Right kidney (tissue), 9 donors: ENCODE measurements at places on chromosomes 1 and 21.

GRCh38 chr1:5410652-5411051 is 581.6 kb downstream of the NPHP4 start:
- no peak for DNase-seq

- peak; percentile 19 for DNase-seq
Observed at GRCh38 chr21:46361176-46361575, 37.2 kb downstream of the PCNT start.

GRCh38 chr1:28236656-28237322 is 865 bp downstream of the ATP5IF1 start:
- DNase-seq = peak; percentile 48

DNA sequence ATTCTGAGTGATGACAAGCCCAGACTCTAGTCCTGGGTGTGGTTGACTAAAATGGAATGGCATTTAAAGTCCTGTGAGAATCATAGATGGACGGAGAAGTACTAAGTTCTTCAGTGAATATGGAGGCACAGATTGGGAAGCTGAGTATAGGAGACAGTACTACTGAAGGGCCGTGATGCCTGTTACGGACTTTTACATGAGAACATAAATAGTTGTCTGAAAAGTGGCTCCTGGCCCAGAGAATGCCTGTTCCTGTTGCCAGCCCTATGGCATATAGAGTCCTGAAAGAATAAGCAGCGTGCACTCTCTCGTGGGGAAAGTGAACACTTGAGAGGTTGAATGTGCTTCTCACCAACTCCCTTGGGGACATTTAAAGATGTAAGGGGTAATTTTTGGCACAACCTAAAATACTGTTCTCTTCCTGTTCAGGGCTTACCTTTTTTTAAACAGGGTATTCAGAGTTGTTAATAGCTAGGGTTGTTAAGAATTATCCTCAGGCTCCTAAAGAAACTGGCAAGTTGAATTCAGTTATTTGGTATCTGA is 20.4 kb downstream of the CCT8 start:
- DNase-seq = no peak

DNA sequence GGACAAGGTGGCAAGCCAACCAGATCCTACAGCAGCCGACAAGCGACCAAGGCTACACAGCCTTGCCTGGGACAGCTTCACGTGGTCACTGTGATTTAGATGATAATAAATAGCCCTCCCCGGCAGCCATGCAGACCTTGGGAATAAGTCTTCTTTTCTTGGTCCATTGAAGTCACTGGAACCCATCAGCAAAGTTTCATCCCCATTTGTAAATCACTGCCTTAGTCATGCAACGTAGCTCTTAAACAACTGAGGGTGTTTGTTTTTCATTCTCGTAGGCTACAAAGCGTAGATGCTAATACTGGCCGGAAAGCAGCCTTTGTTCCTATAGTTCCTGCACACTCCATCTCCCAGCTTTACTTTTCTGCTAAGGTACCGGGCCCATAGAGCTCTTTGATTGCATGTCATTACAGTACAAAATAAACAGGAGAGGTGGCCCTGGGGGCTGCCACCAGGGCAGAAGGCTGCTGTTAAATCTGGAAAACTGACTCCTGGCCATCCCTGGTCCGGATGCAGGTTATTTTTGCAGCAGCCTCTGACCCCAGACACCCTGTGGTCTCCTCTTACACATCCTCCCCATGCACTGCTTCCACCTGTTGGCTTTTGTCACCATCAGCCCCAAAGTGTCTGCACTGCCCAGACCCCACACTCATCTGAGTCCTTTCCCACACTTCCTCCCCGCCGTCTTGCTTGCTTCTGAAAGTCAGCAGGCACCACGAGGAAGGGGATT is 105.5 kb downstream of the TOMM20 start:
- DNase-seq = peak; percentile 68

- no peak for DNase-seq
Observed at GRCh38 chr1:146020058-146021049, 1.2 kb downstream of the HJV start.

GRCh38 chr1:10685808-10686403 is 110.5 kb downstream of the CASZ1 start:
- DNase-seq = no peak

GRCh38 chr1:76955652-76956051 is 88.4 kb downstream of the ST6GALNAC5 start:
- DNase-seq = no peak

DNA sequence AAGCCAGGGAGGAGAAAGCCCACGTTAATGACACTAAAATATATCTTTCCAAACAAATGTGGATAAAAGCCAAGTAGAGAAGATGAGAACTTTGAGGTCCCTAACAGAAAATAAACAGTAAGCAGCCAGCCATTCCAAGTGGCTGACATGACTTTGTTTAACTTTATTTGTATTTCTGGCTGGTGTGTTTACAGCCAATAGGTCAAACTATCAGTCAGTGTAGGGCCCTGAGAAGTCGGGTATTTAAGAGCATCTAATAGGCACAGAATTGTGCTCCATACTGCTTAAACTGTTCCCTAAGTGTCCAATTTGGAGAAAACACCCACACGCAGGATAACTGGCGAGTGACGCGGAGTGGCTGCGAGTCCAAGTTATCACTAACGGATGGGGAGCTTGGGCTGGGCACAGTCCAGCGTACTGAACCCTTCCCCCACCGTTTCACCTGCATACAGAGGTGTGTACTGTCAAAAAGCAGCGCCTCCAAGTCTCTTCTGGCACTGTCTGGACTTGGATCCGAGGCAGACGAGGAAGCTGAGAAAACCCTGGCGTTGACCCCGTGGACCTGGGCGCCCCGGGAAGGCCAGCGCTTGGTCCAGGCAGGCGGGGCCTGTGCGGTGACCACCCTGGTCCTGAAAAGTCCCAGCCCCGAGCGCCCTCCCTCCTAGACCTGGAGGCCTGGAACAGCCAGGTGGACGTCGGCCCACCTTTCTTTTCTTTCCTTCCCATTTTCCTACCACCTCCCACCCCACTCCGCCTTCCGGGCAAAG is 662 bp upstream of the LGALS8 start:
- peak; percentile 87 for DNase-seq

DNA sequence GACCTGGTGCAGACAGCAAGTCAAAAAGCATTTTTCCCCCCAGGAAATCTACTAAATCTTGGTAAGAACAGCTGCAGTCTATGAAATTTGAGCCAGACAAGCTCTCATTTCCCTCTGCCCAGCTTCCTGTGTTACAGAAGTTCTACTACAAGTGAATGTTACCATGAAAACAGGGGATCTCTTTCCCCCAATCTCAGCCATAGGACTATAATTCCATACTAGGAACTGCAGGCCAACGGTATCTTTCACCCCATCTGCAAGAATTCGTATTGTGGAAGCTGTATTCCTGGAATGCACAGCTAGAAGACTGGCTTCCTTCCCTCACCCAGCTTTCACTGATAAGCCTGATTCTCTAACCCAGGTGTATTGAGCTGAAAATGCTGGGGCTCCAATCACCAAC is 1655.4 kb downstream of the BRINP3 start:
- no peak for DNase-seq

DNA sequence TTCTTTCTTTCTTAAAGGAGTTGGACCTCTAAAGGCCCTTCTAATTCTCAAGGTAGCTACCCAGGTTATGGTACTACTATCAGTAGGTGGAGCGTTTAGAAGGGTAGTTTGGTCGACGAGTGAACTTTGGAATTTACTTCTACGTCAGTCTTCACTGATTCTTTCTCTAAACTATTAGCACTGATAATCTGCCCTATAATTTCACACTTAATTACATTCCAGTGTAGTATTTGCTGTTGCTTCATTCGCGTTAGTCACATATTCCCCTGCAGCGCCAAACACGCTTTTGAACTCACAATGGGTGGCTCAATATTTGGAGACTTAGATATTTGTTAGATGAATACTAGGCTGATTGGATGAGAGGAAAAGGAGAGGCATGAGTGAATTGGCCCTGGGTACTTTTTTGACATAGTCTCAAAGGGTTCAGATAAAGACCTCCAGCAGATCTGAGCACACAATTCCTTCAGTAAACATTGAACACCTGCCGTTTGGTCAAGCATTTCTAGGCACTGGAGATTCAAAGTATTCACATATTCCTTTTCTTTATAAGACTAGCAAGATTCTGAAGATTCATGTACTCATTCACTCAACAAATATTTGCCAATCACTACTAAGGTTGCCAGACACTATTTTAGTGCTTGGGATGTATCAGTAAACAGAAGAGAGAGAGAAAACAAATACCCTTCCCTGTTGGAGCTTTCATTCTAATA is 929 bp upstream of the FOXJ3 start:
- DNase-seq = no peak

DNA sequence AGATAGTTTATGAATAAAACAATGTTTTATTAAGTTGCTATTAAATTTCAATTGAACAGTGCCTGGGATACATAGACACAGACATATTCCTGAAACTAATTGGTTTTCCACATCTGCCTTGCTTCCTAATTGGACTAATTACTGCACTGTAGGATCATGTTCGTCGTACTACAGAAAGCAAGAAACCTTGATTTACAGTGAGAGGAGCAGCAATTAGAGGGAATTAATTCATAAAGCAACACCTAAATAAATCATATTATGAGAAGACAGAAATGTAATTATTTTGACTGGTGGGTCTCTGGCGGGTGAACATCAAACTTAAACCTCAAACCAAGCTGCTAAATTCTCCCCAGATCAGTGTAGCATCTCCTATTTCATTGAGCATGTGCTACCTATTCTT is 124.6 kb upstream of the CAMK1G start:
- DNase-seq = no peak

- DNase-seq = peak; percentile 75
Observed at GRCh38 chr1:210250998-210251679, 18.5 kb downstream of the SERTAD4 start.

DNA sequence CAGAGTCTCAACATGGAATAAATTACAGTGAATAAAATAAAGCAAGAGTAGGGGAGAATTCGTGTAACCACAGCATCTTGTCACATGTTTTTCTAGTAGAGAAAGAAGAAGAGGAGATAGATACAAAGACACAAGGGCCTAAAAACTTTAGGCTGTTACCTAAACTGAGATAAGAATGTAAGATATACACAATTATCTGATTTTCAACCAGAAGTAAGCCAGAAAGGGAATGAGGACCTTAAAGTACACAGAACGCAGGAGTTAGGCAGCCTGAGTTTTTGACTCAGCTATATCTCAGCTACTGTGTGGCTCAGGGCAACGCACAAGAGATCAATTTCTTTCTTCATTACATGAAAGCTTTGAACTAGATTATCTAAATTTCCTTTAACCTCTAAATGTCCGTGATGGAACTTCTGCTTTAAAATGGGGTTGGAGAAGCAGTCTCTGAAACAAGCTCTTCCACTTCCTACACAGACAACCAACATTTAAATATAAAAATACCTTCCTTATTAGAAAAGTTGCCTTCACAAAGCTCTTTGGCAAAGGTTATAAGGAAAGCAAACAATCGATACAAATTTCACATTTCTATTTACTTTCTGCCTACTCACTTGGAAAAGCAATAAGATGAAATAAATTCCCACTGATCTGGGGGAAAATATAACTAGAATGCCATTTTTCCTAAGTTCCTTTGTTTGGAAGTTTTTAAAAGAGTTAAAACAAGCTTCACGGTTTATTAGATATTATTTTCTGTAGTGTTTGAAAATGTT is 5.2 kb upstream of the RGS13 start:
- no peak for DNase-seq

GRCh38 chr21:43905726-43906455 is 40.9 kb downstream of the AGPAT3 start:
- DNase-seq = no peak

DNA sequence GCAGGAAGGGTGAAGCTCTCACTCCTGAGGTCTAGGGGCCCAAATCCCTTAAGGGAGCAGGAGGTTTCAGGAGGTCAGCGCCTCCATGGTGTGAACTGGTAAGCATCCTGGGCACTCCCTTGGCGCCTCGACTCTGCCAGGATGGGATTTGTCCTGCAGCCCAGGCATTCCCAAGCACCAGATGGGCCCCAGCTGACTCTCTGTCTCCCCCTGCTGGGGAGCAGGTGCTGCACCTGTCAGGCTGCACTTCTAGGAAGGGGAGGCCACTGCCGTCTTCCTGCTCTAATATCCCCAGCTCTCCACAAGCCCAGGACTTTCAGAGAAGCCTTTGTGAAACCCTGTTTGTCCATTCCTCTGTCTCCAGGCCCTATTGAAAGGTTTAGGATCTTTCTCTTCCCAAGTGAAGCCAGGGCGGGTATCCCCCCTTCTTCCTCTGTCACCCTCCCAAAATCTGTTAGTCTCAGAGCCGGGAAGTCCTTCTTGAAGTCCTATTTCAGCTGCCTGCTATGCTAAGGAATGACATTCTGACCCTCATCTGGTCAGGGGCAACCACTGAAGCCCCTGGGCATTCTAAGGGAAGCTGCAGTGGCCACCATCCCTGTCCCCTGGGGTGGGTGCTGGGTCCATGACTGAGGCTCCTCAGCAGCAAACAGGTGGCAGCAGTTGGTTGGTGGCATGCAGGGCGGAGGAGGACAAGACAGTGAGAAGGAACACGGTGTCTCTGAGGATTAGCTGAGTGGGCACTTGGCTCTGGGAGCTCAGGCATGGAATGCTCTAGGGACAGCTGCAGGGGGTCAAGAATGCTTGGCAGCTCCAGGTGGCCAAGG is 3.2 kb downstream of the MYBPH start:
- DNase-seq = no peak

DNA sequence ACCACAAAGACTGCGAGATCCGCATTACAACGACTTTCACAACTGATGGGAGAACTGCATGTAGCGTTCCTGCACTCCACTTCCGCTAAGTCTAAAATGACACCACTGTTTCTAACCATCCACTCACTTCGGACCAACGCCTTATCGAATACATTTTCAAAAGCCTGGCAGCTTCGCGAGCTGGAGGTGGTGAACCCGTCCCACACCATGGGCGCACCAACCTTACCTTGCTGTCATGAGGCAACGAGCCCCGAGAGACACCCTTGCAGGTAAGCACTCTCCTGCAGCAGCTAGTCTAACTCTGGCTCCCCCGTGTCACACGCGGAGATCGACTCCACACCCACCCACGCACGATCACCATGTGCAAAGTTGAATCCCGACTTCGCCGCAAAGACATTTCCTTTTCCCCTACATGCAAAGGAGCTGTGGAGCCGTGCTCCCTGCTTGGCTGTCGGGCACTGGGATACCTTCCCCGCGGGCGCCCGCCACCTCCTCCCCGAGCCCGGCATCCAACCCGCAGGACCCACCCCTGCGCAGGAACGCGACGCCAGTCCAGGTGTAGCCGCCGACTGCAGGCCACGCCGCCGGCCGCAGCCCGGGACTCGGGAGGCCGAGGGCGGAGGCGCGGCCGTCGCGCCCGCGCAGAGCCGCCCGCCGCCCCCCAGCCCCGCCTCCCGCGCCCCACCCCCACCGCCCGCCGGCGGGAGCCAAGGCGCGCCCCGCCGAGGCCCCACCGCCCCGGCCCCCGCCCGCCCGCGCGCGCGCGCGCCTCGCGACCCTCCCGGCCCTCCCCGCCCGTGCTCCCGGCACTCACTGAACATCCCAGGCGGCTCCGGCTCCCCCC is 629 bp downstream of the TAF5L start:
- DNase-seq = peak; percentile 77

DNA sequence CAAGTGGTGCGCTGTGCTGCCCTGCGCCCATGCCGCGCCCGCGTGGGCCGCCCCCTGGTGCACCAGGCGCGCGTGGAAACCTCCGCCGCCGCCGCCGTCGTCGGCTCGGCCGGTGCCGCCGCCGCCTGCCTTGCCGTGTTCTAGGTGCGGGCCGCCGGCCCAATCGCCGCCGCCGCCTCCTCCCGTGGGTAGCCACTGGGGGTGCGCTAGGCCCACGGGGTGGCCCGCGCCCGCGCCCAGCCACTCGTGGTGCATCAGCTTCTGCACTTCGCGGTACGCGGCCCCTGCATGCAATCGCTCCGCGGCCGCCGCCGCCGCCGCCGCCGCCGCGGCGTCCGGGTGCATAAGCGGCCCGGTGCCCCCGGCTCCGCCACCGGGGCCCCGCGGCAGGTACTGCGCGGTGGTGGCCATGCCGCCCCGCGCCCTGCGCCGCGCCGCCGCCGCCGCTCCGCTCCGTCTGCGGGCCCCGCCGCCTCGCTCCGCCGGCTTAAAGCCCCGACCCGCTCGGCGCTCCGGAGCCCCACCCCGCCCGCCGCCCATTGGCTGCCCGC is at the start of gene POU3F1:
Gene POU3F1 (minus strand): TSS at position 461 of the 551 bp plus-strand sequence. CDS start 50 bp downstream, at position 411.
- no peak for DNase-seq
